Activated CD8-positive, alpha-beta memory T cell treated with anti-CD3 and anti-CD28 coated beads for 1 hour (primary cell): ENCODE measurements at places on chromosomes 2 and 18.

DNA sequence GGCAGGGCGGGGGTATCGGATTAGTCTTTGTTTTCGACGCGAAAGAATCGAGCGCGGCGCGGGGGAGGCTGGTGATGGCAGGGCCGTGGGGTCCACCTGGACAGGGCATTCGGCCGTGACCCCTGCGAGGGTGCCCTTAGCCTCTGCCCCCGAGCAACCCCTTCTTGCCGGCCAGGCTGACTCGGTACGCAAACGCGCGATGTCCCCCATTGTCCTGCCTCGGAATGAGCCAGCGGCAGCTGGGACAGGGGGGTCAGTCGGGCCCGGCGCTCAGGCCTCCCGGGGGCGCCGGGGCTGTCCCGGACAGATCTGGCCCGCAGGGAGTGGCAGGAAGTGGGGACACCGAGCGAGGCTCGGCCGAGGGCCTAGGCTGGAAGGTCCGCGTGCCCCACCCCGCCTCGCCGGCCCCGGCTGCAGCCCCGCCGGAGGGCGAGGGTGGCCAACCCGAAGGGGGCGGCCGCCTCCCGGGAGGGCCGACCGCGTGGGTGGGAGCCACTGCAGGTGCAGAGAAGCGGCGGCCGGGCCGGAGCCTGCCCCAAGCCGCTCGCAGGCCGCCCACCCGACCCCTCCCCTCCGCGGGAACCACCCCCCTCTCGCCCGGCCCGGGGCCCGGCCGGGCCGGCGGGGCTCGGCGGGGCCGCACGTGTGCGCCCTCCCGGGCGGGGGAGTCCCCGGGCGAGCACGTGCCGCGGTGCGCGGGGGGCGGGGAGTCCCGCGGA lies at the start of gene TET3:
Gene TET3 (plus strand): TSS at position 708 of the 719 bp plus-strand sequence. CDS start 1,494 bp downstream, outside the sequence.
- peak; percentile 55 for DNase-seq

DNA sequence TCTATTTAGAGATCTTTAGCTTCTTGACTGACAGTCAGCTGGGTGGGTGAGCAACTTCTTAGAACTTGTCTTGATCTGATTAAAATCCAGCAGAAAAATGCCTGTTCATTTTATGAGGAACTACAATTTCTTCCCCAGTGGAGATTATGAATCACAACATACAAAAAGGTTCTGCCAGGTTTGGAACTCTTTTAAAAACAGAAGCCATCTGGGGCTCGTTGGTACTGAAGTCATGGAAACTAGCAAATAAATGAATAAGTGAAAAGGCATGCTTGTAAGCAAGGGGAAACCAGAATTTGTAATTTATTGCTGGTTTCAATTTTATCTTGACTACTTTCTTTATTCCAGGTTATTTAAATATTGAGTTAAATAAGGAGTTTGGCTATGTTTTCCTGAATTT lies 767.4 kb downstream of the MBD2 start:
- no peak for DNase-seq

GRCh38 chr2:86610871-86611270 lies 12.8 kb downstream of the RNF103 start:
- DNase-seq = no peak

- DNase-seq = no peak
Measured at GRCh38 chr2:201630577-201630976, 12.7 kb downstream of the TMEM237 start.

GRCh38 chr2:26033270-26033817 lies 540 bp upstream of the RAB10 start:
- DNase-seq = no peak

- no peak for DNase-seq
Measured at GRCh38 chr2:168545439-168546082, 89.5 kb downstream of the CERS6 start.

DNA sequence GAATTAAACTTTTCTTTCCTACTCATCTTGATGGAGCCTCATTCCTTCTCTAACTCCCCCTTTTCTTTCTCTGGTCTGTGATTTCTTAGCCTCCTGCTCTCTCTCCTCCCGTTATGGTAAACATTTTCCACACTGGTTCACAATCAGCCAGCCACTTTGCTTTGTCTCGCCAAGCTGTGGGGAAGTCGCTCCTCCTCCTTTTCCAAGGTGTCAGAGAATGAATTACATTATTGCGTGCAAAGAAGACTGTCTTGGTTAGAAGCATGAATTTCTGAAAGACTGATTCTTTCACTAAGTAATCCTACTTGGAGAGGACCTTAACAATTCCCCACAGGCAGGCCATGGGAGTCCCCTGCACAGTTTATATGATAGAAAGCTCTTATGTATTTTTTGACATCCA lies 46.1 kb downstream of the RASGRP3 start:
- no peak for DNase-seq

- no peak for DNase-seq
Measured at GRCh38 chr2:133365117-133365516, 203.1 kb downstream of the NCKAP5 start.

DNA sequence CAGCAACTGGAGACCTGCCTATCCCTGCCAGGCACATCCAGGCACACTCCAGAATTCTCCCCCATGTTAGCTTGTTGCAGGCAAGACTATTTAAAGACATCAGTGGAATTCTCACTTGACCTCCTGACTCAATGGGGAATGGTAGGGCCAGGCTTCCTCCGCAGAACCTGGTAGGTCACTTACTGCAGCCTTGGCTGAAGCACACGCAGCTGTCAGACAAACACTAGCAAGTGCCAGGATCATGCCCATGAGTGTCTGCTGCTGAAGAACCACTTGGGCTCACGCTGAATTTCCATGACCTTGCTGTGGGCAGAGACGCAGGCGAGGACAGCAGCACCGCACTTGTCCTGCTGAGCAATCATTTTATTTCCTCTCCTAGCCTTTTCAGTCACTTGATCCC lies 3.2 kb downstream of the LRRC30 start:
- no peak for DNase-seq

- peak; percentile 67 for DNase-seq
Measured at GRCh38 chr2:64606479-64607363, 47.0 kb downstream of the SERTAD2 start.

- no peak for DNase-seq
Measured at GRCh38 chr2:72185206-72185605, 37.5 kb upstream of the CYP26B1 start.

DNA sequence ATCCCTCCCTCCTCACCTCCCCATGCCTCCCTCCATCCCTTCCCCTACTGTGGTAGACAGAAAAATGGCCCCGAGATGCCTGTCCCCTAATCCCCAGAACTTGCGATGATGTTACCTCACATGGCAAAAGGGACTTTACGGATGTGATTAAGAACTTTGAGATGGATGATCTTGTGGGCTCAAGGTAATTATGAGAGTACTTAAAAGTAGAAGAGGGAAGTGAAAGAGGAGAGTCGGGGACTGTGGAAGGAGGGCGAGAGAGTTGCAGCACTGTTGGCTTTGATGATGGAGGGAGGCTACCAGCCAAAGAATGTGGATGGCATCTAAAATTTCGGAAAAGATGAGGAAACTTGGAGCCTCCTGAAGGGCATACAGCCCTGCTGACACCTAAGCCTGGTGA lies 66.5 kb downstream of the AGAP1 start:
- no peak for DNase-seq

GRCh38 chr2:167844714-167845530 lies 402.5 kb downstream of the STK39 start:
- DNase-seq = no peak

DNA sequence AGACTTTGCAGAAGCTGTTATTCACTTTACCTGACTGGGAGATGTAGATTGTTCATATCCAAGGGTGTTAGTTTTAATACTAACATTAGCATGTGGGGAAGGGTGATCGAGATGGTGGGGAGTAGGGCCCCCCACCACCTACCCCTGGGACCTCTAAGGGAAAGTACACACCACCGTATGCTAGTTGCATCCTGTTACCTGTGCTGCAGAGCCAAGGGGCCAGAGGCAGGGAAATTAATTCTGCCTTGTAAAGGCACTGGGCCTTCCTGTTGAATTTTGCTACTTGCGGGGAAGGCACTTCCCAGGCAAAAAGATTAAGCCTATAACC lies 9.0 kb downstream of the STEAP3 start:
- DNase-seq = no peak

DNA sequence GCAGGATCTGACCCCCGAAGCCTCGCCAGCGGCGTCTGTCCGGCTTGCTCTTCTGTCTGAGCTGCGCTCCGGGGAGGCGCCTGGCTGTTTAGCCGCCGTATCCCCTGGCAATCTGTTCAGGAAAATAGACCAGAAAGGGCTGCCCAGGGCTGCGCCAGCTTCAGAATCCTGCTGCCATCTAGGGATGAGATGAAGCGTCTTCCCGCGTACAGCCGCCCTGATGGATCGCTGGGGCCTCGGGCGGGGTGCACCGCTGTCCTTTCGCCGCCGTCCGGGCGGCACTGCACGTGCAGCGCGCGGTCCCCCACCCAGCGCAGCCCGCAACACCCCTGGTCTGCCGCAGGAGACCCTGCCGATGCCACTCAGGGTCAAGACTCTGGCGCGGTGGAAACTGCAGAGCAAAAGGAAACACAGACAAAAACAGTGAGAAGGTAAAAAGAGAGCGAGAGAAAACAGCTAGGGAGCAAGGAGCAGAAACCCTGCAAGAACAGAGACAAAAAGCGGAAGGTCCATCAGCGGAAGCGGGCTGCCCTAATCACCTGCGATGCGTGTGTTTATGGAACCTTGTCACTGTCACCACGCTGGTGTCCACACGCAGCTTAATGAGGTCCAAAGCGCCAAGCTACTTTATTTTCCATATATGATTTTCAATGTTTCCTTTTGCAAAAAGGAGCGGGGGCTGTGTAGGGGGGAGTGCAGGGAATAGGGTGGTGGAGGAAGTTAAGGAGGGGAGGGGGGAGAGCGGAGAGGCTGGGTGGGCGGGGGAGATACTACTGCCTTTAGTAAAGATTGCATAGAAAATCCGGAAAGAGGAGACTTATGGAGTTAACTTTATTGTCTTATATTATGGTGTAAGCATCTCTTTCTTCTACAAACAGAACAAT lies 2113.3 kb upstream of the PIK3C3 start:
- DNase-seq = no peak

DNA sequence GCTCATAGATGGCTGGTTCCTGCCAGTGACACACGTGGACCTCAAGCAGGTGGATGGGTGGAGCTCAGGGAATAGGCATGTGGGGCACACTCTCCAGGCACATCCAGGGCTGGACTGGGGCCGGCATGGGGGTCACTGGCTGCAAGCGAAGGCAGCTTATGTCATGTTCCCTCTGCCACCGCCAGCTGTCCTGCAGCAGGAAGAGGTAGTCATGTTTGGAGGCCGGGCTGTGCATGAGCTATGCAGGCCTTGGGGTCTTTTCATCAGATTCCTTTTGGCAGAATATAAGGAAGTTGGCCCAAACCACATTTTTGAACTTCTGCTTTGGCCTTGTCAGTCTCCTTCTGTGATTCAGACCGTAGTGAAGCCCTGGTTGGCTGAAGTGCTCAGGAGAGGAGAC lies 61.5 kb downstream of the AGAP1 start:
- no peak for DNase-seq

GRCh38 chr2:46410273-46411244 lies 68.8 kb upstream of the TMEM247 start:
- DNase-seq = no peak

GRCh38 chr18:61827591-61827990 lies 65.2 kb downstream of the RNF152 start:
- no peak for DNase-seq

DNA sequence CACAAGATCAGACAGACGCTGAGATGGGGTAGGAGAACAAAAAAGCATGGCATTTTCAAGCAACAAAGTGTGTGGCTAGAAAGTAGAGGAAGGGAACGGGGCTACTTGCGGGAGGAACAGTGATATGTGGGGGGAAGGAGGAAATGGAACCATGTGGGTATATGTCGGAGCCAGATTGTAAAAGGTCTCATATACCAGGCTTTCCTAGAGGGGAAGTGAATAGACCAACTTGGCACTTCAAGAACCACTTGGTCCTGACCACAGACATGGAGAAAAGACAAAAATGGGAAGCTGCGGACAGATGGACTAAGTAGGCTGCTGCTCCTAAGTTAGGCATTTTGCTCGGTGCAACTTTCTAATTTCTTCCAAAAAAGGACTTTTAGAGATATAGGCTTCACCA lies 196.0 kb downstream of the DCC start:
- no peak for DNase-seq

DNA sequence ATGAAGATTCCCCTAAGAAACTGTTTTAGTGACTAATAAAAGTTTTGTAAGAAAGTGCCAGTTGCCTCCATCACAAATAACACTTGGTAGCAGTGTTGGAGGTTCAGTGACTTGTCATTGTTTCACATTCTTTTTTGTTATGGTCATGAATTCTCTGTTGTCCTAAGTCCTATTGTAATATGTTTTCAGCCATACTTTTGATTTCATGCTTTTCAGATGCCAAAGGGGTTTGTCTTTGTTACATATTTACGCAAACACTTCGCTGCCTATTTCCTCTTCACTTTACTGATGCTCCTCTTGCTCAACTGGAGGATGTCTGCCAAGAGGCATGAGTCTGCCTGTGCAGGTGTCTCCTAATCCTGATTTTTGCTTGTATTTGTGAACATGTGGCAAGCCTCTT lies 66.6 kb downstream of the PHLPP1 start:
- DNase-seq = no peak

GRCh38 chr2:237752761-237753165 lies 45.8 kb upstream of the RBM44 start:
- no peak for DNase-seq

GRCh38 chr2:162694266-162694665 lies 144.3 kb downstream of the KCNH7 start:
- no peak for DNase-seq

GRCh38 chr2:237754626-237755248 lies 43.8 kb upstream of the RBM44 start:
- DNase-seq = no peak

DNA sequence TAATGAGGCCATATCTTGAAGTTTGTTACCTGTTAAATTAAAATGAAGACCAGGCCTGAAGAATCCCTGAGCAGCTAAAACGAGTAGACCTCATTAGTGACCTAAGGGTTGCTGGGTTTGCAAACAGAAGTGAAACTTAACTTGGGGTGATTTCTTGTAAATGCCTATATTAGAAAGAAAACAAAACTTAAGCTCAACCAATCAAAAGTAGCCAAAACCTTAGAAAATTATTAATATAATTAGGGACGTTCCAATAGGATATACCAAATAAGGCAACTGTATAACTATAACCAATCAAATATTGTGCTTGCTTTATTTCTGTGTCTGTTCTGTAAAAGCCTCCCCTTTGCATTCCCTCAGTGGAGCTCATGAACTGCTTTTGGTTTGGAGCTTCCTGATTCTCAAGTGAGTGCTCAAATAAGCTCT lies 137.9 kb upstream of the VRK2 start:
- DNase-seq = no peak

DNA sequence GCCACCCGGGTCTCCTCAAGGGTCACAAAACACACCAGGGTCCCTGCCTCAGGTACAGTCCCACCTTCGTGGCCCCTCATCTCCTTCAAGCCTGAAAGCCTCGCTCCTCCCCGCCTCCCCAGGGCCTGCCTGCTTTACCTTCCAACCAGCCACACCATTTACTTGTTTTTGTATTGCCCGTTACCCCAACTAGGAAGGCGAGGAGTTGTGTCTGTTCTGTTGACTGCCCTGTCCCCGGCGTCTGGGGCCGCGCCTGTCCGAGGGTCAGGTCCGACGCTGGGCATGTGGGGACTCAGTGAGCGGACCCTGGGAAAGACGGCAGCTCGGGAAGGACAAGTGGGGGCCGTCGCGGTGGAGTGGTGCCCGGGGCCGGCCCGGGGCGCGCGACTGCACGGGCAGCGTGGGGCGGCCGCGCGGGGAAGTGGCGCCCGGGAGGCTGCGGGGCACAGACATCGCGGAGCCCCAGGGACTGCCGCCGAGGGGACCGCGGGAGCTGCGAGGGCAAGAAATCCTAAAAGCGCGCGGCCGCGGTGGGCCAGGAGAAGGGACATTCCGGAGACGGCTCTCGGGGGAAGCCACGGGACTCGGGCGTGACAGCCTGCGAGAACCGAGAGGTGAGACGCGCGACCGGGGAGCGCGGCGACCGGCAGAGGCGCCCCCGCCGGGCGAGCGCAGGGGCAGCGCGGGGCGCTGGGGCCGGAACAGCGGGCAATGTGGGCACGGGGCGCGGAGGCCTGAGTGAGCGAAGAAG lies 797 bp upstream of the GRHL1 start:
- DNase-seq = no peak
